Bone marrow (tissue), 2 donors: ENCODE measurements at places on chromosomes 4 and X.

DNA sequence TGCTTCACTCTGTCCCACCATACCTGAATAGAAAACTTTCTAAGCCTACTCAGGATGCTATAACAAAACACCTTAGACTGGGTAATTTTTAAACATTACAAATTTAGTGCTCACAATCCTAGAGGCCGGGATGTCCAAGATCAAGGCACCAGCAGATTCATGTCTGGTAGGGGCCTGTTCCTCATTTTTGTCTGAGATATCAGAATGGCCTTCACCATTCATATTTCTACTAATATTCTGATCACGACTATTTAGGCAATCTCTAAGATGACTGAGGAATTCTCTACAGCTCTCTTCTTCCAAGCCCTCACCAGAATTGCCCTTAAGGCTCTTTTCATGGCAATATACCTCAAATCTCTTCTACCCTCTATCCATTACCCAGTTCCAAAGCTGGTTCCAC is 77.4 kb upstream of the NRK start:
- DNase-seq = no peak

DNA sequence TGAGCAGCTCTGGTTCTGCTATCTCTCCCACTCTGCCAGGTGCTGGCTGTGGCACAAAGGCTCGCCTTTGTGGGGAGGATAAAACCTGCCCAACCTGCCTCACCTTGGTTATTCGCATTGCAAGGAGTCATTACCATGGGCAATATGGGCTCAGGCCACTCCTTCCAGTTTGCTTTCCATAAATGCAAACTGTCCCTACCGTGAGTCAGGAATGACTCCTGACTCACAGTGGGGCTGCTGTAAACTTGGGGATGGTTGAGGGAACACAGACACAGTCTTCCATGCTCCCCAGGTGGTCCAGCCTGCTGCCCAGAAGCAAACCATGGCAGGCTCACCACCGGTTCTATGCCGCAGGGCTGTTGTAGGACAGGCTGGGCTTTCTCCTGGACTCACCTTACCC is 36.1 kb downstream of the COQ2 start:
- no peak for DNase-seq

- DNase-seq = no peak
Measured at GRCh38 chr4:53618321-53618720, 27.0 kb upstream of the LNX1 start.

DNA sequence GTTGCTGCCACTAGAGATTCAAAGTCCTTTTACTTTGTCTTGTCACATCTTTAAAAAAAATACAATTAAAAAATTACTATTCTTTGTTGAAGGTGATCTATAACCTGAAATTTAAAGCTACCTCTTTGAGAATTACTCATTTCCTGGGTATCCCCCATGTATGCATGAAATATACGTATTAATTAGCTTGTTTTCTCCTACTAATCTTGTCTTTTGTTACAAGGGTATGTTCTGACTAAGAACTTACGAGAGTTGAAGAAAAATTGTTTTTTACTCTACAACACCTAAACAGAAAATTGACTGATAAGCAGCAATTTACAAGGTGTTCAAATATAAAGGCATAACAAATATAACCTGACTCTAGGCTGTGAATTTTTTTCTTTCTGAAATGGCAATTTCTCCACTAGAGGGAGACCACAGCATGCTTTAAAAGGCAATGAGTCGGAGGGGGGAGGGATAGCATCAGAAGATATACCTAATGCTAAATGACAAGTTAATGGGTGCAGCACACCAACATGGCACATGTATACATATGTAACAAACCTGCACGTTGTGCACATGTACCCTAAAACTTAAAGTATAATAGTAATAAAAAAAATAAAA is 249.6 kb downstream of the OPHN1 start:
- no peak for DNase-seq

- no peak for DNase-seq
Measured at GRCh38 chr4:115780835-115781234, 667.4 kb upstream of the NDST4 start.

- no peak for DNase-seq
Measured at GRCh38 chr4:120007191-120007871, 59.3 kb downstream of the MAD2L1 start.

- no peak for DNase-seq
Measured at GRCh38 chrX:15915959-15916703, 61.5 kb upstream of the AP1S2 start.

DNA sequence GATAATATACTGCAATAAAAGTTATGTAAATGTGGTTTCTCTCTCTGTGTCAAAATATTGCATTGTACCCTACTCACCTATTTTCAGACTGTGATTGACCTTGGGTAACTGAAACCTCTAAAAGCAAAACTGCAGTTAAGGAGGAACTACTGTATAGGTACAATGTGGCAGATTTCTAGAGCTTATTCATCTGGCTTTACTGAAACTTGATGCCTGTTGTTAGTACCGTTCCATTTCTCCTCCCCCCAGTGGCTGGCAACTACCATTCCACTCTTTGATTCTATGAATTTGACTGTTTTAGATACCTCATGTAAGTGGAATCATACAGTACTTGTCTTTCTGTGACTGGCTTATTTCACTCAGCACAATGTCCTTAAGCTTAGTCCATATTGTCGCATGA is 61.9 kb downstream of the HOPX start:
- DNase-seq = no peak

GRCh38 chr4:72568959-72569718 is at the start of gene ADAMTS3:
Gene ADAMTS3 (minus strand): TSS chr4:72569221. CDS start chr4:72568762, 459 bp downstream.
- no peak for DNase-seq

DNA sequence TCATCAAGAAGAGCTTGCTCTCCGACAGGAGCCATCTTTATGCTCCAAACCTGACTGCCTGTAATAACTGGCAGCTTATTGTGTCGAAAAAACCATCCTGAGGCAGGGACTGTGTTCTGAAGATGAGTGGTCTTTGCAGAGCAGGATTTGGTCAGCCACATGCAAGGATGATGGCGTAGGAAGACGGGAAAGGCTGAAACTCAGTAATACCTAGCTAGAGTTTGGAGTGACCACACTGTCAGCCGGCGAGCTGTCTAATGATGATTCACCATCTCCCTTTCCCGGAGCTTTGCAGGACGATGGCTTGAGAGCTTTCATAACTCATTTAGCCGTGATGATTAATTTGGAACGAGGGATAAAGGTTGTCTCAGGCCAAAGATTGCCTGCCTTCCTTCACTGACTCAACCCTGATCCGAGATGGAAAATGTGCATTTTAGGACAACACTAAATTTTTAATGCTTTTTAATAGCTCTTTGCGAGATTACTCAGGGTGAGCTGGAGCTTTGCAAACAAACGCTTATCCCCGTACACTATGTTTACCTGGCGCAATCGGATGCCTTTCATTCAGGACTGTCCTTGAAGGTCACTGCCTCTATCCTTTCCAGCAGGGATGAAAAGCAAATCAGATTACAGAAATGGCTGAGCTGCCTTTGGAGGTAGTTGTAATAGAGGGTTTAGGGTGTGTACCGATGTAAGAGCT is 288.5 kb downstream of the ASMT start:
- DNase-seq = no peak

DNA sequence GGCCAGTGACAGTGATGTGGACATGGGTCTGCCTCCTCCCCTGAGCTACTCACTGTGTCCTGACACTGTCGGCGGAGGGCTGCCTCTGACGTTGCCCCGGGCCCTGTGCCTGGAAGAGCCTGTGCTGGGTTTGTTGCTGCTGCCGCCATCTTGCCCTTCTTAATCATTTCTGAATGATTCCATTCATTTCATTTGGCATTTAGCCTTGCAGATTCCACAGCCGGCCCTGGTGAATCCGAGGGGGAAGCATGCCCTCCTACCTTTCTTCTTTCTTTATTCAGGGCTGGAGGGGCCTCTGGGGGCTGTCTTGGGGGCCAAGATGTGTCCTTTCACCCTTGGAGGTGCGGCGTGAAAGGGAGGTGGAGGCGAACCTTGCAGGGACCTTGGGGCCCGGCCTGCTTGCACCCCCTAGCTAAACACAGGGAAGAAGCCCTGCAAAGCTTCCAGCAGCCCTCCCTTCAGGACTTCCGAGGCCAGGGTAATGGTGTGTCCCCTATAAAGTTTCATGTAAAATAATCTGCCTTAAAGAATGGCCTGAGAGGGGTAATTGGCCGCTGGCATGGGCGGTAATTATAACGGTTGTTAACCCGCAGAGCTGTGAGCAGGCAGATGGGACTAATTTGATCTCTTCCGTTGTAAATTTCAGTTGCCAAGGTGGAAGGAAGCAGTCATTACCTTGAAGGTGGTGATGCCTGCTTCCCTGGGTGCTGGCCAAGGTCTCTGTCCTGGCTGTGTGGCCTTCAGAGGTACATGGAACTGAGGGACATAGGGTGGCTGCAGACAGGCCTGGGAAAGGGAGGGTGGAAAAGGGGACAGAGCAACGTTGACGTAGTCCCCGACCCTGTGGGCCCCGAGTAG is 92.3 kb downstream of the PSAPL1 start:
- no peak for DNase-seq

GRCh38 chr4:7904952-7905915 is 34.4 kb downstream of the AFAP1 start:
- no peak for DNase-seq

DNA sequence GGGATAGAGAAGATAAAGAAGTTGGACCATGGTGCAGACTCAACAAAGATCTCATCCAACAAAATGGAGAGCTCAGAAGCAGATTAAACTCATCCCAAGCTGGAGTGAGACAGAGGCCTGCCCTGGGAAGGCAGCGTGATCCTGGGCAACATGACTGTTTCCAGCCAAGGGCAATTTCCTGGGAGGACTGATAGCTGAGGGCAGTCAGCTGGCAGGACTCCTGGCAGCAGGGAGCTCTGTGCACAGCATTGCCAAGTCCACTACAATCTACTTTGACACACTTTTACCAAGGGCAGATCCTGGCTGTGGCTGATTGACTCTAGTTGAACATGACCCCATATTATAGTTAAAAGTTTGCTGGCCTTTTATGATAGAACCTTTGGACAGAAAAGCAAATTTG is 357.3 kb upstream of the RASGEF1B start:
- DNase-seq = no peak

- no peak for DNase-seq
Measured at GRCh38 chrX:103730796-103731493, 20.2 kb downstream of the TMEM31 start.

DNA sequence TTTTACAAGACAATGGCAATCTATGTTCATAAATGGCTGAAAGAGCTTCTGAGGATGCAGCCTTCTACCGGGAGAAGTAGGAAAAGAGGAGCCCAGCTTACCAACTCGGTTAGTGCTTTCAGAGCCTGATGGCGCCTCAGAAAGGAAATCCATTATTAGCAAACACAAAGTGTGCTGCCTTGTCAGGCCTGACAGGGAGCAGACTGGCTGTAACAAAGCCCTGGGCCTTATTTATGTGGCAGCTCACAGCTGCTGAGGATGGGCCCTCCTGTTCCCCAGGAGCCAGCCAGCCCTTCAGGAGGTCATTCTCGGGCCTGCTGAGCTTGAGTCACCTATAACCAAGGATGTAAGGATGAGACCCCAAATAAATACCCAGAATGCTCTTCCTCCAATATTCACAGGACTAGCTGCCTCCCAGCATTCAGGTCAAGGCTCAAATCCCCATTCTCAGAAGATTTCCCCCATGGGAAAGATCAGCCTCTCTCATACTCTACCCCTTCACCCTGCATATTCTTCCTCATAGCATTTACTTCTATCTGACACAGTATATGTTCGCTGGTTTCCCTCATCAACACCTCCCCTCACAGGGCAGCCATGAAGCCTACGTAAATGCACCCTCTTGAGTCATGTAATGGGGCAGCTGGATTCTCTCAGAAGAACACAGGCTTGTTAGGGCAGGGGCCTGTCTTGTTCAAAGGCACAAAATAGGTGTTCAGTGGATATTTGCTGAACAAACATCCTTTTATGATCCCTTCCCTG is 227.0 kb upstream of the RASGEF1B start:
- no peak for DNase-seq

DNA sequence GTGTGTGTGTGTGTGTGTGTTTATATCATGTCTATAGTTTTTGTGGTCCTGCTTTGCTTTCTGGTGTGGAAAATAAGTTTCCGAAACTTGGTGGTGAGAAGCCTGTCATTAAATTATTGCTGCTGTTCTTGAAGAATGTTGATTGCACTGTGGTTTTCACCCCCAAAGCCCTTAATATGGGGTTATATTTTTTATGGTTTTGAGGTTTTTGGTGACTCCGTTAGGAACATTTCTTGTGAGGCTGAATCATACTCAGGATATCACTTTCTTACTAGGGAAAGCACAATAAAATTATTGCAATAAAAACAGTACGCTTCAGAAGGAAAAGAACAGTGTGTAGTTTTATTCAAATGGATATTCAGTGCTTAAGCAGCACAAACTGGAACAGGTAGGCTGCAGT is 539.1 kb upstream of the MAGEB18 start:
- DNase-seq = no peak

DNA sequence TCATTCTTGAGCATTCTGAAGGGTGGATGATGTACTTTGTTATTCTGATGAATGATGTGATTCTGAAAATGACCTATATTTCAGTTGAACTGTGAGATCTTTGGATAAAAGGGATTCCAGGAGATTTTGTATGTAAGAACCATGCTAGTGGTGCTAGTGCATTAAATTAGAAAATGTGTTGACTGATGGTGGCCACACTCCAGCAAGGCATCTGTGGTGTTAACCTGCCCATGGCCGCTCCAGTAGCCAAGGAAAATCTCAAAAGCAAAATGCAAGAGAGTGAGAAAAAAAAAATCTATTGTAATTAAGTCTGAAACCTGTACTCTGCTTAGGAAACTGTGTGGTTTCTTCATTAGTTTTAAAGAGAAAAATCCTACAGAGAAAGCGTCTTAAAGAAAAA is 93.5 kb downstream of the WWC2 start:
- DNase-seq = no peak

- DNase-seq = no peak
Measured at GRCh38 chr4:147299205-147299604, 181.7 kb upstream of the EDNRA start.

GRCh38 chr4:13430834-13431568 is 53.1 kb downstream of the RAB28 start:
- no peak for DNase-seq

DNA sequence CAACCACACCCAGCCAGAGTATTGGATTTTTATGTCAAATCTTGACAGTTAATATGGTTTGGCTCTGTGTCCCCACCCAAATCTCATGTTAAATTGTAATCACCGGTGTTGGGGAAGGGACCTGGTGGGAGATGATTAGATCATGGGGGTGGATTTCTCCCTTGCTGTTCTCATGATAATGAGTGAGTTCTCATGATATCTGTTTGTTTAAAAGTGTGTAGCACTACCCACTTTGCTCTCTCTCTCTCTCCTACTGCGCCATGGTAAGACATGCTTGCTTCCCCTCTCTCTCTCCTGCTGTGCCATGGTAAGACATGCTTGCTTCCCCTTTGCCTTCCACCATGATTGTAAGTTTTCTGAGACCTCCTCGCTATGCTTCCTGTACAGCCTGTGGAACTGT is 86.9 kb upstream of the COX18 start:
- DNase-seq = no peak

GRCh38 chr4:35836596-35836995 is 407.7 kb downstream of the ARAP2 start:
- no peak for DNase-seq

- no peak for DNase-seq
Measured at GRCh38 chr4:79609817-79610216, 201.8 kb upstream of the GK2 start.

- no peak for DNase-seq
Measured at GRCh38 chr4:45353161-45353560, 626.8 kb upstream of the GNPDA2 start.

- DNase-seq = no peak
Measured at GRCh38 chr4:181528570-181529184, 714.5 kb upstream of the TENM3 start.
